Bronchial epithelial cell (primary cell): ENCODE measurements at places on chromosomes 2 and 18. TPM values are rescaled to one million over a fixed set of nuclear protein-coding genes. Genes with fewer than 3 reads are reported as not detected.

DNA sequence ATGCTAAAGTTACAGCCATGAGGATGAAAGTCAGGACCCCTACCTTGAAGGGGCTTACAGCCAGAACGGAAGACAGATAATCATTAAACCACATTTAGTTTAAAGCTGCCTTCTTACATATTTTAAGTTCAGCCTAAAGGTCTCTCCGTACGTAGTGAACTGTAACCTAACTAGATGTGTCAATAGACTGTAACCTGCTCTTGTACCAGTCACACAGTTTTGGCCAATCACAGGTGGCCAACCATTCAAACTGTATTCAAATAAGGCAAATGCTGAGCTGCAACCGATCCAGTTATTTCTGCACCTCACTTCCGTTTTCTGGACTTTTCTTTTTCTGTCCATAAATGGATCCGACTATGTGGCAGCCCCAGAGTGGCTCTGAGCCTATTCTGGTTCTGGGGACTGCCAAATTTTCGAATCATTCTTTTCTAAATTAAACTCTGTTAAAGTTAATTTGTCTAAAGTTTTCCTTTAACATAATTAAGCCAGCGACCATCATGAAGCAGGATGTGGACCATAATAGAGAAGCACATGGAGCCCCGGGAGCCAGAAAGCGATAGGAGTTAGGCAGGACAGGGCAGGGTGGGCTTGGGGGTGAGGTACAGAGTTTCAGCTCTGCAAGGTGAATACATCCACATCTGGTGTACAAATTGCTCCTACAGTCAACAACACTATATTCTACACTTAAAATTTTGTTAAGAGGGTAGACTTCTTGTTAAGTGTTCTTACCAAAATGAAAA is 48.4 kb upstream of the YPEL5 start:
- no peak for DNase-seq

GRCh38 chr2:169979025-169979424 is 151.8 kb downstream of the UBR3 start:
- no peak for DNase-seq

GRCh38 chr18:7754258-7754657 is 187.1 kb downstream of the PTPRM start:
- no peak for DNase-seq

- DNase-seq: no peak
Measured at GRCh38 chr2:234252772-234253171, 202.3 kb downstream of the SPP2 start.

DNA sequence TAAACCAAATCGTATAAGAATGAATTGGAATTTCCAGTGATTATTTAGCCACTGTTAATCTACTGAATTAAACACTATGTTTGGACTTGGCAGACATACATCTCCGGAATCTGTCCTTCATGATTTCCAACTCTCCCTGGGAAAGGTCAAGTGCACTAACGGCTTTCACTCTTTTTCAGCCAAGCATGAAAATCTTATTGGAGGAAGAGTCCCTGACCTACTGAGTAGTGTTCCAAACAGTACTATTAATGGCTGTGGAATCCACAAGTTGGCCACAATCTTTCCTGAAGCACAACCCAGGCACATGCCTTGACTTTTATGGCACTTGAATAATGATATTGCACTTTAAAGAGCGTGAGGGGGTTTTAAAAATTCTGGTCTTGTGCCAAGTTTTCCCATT is 318.9 kb upstream of the RND3 start:
- DNase-seq: no peak

DNA sequence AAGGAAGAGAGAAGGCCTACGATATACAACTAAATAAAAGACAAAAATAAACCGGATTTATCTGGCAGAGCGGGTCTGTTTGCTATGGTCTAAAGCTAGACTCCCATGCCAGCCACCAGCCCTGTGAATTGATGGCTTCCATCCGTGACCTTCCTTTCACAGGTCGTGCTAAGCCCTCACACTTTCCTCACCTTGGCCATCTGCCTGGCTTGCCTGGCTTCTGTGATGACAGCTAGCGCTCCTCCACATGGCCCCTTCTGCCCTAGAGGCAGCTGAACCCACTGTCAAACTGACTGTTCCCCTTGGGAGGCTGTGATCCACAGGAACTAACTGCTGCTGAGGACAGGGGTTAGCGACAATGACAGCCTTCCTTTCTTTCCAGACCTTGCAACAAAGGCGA is 32.5 kb downstream of the GAREM1 start:
- DNase-seq: no peak

DNA sequence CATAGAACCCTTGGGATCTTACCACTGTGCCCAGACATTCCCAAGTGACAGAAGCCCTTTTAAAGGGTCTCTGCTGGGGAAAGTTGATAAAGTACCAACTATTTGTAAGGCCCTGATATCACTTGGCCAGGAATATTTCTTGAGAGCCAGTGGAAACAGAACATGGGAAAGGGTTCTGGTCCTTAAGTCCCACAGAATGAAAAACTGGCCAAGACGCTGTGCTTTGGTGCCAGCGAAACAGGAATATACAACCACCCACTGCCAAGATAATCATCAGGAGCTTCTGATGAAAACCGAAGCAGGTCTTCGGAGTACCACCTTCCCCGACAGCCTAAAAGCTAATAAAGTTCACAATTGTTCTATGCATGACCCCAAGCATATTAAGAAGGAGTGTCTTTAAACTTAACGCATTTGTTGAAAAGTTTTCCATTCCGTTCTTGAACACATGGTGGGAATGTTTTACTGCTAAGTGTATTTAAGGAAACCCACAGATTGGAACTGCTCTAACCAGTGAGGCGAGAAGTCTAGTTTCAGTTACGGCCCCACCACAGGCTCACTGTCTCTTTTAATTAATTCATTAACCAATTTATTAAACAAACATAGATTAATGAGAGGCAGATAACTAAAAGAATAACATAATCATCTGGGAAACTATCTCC is 152.6 kb downstream of the ANKRD44 start:
- DNase-seq: no peak

DNA sequence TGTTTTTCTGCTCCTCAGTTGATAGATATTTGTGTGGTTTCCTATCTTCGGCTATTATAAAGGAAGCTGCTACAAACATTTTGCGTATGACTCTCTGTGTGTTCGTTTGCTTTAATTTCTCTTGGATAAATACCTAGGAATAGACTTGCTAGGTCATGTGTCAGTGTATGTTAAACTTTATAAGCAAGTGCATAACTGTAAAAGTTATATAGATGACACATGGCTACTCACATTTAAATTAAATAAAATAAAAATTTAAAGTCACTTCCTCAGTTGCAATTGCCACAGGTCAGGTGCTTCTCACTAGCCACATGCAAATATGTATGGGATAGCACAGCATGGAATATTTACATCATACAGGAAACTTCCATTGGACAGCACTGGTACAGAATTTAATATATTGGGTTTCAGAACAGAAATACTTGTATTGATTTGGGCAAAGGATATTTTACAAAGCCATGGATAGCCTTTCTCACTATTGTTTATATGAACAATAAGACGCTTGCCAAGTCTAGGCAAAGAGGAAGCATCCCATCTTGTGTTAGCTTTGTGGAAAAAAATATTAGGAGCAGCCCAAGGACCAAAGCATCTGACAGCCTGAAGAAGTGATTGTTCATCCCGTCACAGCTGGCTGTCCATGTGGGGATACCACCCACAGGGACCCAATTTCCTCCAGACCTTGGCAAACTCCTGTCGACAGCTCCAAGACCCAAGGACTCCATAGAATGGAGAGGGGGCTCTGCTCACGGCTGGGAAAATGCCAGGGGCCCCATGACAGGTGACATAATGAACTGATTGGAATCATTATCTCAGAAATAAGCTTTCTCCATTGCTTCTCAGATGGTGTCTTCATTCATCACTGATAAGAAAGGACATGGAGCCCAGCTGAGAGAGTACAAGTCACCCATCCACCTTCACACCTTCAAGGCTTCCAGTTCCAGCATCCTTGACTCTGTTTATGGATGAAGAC is 196.7 kb downstream of the SH3BP4 start:
- DNase-seq: no peak

DNA sequence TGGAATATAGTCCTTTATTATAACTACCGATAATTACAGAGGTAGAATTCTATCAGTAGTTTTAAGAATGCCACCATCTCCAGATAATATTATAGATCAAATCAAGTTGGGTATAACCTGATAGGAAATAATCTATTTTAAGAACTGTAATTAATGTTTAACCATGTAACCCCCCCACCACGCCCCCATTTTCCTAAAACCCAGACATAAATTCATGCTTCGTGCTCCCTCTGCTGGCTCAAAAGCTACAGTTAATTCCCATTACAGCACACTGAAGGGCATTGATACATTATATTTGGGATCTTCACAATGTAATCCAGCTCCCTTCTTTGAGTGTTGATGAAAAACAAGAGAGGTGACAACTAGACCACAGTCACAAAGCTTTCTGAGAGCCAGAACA is 228.0 kb upstream of the SMAD7 start:
- peak; percentile 24 for DNase-seq

DNA sequence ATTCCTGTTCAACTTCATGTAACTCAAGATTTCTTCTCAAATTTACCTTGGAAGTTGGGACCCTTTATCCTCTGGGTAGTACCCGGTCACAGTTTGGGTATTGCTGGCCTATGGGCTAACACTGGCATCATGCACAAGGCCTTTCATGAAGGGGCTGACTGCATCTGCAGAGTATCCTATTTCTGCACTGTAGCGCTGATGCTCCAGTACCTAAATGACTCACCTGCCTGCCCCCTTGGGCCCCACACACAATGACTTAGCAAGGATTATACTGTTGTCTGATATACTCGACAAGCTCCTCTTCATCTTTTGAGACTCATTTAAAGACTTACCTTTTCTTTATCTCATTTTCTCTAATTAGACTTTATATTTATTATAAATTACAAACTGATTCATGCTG is 39.9 kb downstream of the DNAH6 start:
- no peak for DNase-seq

GRCh38 chr2:51108794-51109193 is 76.9 kb upstream of the NRXN1 start:
- DNase-seq: no peak

DNA sequence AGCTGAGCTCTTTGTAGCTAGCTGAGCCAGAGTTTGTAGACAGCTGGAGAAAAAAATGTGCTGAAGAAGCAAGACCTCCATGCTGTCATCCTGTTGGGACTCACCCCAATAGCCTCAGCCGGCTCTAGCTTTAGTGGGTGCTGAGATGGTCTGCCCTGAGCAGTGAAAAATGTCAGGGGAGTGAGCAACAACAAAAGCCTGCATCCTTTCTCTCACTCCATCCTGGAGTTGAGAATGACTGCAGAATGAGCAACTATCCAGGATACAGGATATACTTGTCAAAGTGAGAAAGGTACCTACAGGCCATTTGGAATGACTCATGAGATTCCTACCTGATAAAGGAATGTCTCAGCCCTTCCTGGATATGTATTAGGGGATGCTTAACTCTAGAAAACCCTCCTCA is 146.1 kb upstream of the DLX2 start:
- DNase-seq: peak; percentile 99

- DNase-seq: no peak
Measured at GRCh38 chr2:24984912-24985311, 13.2 kb upstream of the DNAJC27 start.

DNA sequence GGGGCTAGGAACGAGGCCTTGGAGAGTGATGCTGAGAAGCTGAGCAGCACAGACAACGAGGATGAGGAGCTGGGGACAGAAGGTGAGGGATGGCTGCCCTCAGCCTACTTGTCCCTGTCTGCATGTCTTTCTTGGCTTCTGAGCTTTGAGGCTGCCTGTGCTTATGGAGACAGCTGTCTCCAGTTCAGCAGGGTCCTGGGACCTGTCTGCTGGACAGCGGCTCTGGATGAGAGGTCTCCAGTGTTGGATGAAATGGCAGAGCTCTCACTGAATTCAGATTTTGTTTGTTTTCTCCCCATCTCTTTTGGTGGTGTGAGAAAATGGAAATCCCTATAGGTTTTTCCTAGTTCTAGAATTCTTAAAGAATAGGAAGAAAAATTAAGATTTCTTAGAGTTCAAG is 54.8 kb downstream of the NTSR2 start:
- DNase-seq: no peak

DNA sequence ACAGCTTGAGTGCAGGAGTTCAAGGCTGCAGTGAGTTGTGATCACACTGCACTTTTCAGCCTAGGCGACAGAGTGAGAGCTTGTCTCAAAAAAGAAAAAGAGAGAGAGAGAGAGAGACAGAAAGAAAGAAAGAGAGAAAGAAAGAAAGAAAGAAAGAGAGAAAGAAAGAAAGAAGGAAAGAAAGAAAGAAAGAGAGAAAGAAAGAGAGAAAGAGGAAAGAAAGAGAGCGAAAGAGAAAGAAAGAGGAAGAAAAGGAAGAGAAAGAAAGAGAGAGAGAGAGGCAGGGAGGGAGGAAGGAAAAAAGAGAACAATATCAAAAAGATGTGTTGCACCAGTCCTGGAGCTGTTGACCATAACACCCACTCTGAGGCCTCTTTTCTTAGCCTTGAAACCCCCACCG is 89.8 kb upstream of the MBOAT2 start:
- no peak for DNase-seq

DNA sequence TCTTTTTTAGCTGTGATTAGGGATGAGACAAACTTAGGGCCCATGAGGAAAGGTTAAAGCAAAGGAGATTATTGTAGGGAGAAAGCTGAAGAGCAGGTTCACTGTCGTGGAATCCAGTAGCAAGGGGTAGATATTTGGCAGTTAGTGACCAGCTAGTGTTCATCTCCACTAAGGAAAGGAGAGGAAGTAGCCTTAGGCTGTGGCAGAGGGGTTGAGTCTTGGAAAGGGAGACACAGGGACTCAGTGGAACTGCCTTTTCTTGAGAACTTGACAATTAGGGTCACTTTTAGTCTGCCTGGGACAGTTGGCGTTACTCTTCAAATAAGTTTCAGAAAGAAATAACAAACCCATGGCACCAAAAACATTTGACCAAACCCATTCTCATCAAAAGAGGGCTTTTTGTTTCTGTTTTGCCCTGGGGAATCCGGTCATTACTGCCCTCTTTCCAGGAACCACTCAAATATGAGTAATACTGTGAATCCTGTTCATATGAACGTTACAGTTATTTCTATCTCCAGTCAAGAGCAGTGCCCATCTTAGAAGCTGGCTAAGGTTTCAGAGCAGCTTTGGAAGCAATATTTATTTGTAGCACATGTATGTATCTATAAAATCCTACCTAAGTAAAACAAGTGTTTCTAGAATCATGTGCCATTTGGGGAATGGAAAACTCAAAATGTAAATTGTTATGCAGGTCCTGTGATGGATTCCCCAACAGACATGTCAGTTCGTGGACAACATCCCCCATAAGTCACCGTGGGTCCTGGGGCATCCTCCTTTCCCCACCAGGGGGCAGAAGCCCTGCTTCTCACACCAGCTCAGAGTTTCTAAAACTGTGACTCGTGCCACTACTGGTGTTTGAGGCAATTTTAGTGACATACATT is 77.3 kb upstream of the PHLPP1 start:
- peak; percentile 12 for DNase-seq

Gene MAL
- 1.1 and 11.0 TPM in 2 replicates for total RNA-seq

Gene RNU2-63P
- total RNA-seq: 26.9 TPM in 1 of 2 replicates, not detected in the other

Gene DQX1
- total RNA-seq: 1.6 and 5.6 TPM in 2 replicates

Gene ING5
- 19.7 and 27.1 TPM in 2 replicates for total RNA-seq

Gene ATOH8
- total RNA-seq: 0.79 TPM in 1 of 2 replicates, not detected in the other

Gene IMP4
- total RNA-seq: 145 and 173 TPM in 2 replicates

Gene WNT6
- total RNA-seq: not detected in 2 replicates

Gene GKN2
- total RNA-seq: not detected in 2 replicates

Gene FSHR
- not detected in 2 replicates for total RNA-seq

Gene TCF23
- under 0.01 TPM in 1 of 2 replicates, not detected in the other for total RNA-seq
